ENCODE measurements at places on chromosomes 3 and 15. TPM values are rescaled to one million over a fixed set of nuclear protein-coding genes. Genes with fewer than 3 reads are reported as not detected.

- no peak for DNase-seq
These were observed 304.7 kb downstream of the SUCLG2 start for GRCh38 chr3:67349551-67350174.

GRCh38 chr3:58044691-58045483, 36.7 kb downstream of the FLNB start:
- DNase-seq, result no peak

GRCh38 chr3:123782488-123782887, 101.6 kb downstream of the MYLK start:
- DNase-seq, result no peak

The OIP5 gene
- 40.1 TPM for total RNA-seq

- DNase-seq, result no peak
These were observed 472.5 kb upstream of the WNT5A start for GRCh38 chr3:55959471-55960080.

The SNTN gene
- total RNA-seq, result not detected

The FBXO40 gene
- not detected for total RNA-seq

GRCh38 chr3:105284876-105285275, 81.8 kb upstream of the ALCAM start:
- no peak for DNase-seq

DNA sequence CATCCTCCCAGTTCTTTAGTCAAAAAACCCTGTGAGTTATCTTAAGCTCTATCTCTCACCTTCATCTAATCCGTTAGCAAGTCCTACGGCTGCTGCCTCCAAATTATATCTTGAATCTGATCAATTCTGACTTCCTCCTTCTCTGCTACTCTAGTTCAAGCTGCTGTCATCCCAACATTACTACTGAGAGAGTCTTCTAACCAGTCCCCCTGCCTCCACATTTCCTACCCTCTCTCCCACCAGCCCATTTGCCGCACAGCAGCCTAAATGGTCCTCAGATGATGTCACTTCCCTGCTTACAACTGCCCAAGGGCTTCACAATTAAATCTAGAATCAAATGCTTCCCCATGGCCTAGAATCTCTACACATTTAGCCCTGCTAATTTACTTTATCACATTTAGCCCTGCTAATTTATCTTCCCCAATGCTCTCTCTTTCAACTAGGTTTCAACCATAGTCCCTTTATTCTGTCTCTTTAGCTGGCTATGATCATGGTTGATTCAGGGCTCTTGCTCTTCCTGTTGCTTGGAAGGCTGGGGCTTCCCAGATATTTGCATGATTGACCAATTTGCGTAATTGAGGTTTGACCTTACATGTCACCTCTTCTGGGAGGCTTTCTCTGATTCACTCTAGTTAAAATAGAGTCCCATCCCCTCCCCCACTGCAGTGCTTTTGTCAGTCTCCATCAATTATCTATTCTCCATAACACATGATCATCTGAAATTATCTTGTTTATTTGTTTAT, 11.0 kb upstream of the ARL14 start:
- DNase-seq, result peak; percentile 65

- no peak for DNase-seq
These were observed 26.2 kb downstream of the AAGAB start for GRCh38 chr15:67228286-67228685.

- no peak for DNase-seq
These were observed 135.5 kb downstream of the STT3B start for GRCh38 chr3:31668242-31668641.

DNA sequence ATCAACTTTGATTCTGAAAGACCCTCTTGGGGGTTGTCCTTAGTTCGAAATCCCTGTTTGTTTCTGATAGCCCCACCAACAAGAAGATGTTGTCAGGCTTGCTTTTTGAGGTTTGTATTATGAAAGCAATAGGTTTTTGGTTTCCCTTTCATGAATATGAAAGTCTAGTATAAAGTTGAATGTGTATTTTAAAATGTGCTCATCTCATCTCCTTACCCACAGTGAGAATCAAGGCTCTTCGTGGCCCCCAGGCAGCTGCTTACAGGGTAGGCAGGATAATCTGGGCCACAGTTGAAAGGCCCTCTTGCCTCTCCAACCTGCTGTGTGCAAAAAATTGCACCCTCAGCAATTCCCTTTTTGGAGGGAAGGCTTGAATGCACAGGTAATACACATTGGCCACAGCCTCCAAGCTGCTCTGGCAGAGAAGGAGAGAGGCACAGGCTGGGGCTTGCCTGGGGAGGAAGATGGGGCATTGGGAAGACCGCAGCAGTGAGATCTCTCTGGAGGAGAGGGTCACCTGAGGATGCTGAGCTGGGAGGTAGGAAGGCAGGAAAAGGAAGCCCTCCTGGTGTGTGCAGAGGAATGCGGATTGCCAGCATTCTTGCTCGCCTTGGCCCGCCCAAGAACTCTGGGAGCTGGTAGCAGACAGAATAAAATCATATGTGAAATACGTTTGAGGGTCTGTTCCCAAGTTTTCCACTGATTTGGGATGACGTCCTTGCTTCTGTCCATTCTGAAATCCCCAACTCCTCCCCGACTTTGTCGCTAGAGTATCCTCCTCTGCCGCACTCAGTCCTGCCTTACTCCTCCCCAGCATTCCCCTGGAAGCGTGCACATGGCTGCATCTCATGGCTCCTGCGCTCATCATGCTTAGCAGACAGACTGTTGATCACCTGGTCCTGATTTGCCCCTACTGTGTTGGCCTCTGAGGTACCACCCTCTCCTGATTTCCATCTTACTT, 196.4 kb downstream of the RPLP1 start:
- no peak for DNase-seq

The GP5 gene
- not detected for total RNA-seq

GRCh38 chr3:196688349-196688748, 23.7 kb downstream of the CEP19 start:
- DNase-seq, result no peak

DNA sequence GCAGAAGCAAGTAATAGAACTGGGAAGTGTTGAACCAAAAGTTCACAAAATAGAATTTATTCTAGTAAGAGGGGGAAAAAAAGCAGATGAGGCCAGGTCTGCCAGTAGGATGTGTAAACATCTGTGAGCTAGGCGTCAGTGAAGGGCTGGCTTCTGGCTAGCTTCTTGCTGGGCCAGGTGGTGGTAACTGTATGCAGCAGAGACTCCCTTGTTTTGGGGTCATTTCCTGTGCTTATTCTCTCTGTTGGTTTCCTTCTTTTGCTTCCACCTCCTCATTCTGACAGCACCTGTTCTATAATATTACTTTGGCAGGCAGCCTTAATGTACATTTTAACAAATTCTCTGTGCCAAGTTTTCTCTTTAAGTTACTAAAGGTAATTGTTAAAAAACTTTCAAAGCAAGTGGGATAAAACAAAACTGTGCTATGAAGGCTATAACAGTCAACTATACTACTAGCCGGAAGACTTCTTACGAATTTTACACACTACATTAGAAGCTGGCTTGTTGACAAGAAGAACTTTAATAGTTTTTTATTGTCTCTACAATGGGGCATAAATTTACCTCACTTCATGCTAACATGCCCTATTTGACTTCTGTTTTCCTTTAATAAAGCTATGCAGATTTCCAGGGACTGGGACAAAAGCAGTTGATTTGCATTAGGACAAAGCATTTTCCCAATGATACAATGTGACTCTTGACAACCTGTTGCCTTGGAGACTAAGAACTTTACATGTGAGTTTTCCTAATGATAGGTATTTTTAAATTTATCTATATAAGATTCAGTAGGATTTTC, 318.8 kb upstream of the NAALADL2 start:
- no peak for DNase-seq

GRCh38 chr3:32078085-32078634, 28.3 kb upstream of the GPD1L start:
- DNase-seq, result no peak

DNA sequence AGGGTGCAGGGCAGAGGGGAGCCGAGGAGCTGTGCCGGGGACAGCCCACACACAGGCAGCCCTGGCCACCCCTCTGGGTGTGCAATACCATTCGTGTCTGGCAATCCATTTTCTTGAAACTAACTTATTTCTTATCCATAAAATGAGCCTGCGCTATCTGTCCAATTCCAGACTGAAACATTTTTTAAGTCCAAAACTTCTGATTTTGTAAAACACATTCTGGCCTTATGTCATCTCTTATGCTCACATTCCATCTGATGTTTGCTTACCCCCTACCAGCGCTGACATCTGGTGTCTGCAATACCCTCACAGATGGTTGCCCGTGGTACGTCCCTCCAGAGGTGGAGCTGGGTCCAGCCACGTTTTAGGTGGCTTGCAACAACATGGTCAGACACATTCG, 31.8 kb downstream of the PCSK6 start:
- DNase-seq, result no peak

DNA sequence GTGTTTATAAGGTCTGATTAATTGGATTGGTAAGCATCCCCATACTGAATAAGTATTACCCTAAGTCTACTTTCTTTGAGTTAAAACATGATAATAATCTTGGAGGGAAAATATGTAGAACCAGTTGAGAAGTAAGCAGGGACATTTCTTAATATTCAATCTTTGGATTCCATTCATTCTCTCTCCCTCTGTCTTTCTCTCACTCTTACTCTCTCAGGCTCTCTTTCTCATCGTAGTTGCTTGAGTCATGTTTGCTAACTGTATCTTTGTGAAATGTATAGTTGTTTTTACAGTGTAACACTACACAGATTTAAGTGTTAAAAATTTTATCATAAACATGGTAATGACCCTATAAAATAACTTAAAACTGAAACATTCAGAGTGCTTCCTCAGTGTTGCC, 163.8 kb downstream of the RSRC1 start:
- DNase-seq, result no peak

The GPR62 gene
- not detected for total RNA-seq

The IVD gene
- 9.1 TPM for total RNA-seq

DNA sequence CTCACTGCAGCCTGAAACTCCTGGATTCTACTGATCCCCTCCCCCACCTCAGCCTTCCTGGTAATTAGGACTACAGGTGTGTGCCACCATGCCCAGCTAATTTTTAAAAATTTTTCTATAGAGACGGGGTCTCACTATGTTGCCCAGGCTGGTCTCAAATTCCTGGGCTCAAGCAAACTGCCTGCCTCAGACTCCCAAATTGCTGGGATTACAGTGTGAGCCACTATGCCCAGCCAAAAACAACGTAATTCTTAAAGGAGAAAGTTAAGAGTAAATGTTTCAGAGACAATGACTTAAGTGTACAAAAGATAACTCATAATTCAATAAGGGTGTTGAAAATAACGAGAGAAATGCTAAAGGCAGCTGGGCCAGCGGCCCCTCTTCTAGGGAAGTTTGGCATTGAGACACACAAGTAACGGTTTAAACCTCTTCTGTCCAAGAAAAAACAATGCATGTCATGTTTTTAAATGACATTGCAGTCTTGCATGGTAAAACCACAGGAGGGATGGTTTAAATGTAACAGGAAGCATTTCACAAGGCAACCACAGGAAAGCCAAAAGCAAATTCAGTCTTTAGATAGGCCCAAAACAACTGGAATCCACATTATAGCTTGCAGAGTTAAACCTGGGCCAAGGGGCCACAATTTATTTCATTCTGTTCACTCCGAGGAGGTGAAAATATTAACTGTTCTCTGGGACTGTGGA, 5.1 kb downstream of the PROK2 start:
- peak; percentile 51 for DNase-seq

The DMXL2 gene
- 10.0 TPM for total RNA-seq

GRCh38 chr3:24101676-24102168, 156.6 kb downstream of the NR1D2 start:
- DNase-seq, result no peak

The LARP6 gene
- total RNA-seq, result 45.5 TPM

DNA sequence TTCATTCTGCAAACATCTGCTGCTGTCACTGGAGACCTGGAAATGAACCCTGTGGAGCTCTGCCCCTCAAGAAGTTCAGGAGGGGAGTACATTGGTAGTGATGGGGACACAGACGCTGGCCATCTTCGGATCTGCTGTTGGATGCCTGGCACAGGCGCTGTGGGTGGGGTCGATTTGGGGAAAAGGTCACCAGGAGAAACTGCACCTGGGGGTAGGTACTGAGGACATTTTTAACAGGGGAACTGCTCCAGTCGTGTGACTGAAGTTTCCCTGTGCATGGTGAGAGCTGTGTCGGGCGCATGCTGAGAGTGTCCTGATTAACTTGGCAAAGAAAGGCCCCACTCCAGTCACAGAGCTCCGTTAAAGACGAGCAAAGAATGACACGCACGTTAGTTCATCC, 3.4 kb downstream of the UROC1 start:
- no peak for DNase-seq

DNA sequence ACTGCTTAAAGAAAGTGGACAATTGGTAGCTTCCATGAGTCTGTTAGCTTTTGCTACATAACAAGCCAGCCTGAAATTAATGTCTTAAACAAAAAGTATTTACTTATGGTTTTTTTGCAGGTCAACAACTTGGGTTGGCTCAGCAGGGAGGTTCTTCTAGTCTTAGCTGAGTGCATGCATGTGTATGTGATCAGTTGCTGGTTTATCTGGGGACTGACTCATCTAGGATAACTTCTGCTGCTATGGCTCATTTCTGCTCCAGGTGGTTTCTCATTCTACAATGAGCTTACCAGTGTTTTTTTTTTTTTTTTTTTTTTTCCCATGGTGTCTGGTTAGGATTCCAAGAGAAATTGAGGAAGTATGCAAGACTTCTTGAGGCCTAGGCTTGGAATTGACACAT, 244.7 kb downstream of the NSUN3 start:
- no peak for DNase-seq

DNA sequence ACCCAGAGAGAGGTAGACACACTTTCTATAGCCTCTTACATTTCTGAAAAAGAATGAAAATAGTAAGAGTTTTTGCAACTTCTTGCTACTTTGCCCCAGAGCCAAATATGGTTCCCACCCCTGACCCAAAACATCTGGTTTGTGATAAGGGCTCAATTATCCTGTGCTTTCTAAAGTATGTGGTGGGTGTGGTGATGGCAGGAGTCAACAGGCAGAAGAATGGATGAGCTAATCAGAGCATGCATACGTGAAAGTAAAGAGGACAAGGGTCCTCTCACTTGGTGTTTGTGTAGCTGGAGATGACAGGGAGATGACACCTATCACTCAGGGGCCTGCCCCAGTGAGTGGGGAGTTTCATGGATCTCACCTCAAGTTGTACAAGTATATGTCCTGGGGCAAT, 19.1 kb downstream of the KBTBD8 start:
- DNase-seq, result peak; percentile 3

- DNase-seq, result no peak
These were observed 870 bp upstream of the TSEN2 start for GRCh38 chr3:12483410-12483809.

The LRIG1 gene
- 3.2 TPM for total RNA-seq

The VIPR1 gene
- not detected for total RNA-seq

DNA sequence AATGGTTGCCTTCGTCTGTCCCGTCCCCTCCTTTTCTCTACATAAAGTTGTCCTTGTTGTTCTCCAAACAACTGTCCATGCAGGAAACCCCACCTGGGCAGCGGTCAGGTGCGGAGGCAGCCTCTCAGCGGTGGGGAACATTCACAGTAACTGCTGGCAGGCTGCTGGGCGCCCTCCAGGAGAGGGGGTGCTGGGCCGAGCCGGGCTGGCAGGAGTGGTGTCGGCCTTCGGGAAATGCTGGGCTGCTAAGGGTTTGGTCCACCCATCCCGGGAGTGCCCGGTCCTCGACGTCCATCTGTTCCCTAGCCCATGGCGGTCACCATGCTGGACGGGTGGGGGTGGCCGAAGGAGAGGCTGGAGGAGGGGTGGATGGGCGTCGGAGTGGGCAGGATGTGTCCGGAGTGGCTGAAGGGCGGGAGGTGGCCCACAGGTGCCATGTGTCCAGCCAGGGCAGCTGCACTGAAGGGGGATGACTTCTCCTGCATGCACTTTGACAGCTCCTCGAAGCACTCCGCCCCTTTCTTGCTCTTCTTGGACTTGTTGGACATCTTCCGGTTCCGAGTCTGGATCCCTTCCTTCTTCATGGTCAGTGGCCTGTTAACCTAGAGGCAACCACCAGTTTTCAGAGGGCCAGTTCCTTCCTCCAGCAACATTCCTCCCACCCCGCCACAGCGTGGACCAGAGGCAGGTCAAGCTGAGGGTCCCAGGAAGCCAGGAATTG, 12.1 kb downstream of the GATA2 start:
- no peak for DNase-seq

All from H4 (cell line).